ENCODE measurements at places on chromosomes 2 and 18.

DNA sequence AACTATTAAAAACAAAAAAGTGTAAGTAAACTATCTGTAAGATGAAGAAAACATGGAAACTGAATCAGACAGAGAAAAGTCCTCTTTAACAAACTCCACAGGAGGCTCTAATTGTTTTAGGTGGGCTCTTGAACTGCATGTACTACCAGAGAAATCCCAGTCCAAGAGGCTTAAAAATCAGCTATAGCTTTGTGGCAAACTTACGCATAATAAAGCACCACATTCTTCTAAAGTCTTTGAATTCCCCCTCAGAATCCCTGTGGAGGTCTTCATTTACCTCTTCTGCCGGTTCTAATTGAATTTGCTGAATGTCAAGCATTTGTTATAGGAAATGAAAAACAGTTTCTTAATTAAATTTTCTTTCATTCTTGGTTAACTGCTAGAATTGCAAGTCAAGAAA is 40.8 kb downstream of the CHN1 start:
- DNase-seq: no peak

- DNase-seq: no peak
These were observed 524.8 kb upstream of the DSEL start for GRCh38 chr18:68041327-68041726.

DNA sequence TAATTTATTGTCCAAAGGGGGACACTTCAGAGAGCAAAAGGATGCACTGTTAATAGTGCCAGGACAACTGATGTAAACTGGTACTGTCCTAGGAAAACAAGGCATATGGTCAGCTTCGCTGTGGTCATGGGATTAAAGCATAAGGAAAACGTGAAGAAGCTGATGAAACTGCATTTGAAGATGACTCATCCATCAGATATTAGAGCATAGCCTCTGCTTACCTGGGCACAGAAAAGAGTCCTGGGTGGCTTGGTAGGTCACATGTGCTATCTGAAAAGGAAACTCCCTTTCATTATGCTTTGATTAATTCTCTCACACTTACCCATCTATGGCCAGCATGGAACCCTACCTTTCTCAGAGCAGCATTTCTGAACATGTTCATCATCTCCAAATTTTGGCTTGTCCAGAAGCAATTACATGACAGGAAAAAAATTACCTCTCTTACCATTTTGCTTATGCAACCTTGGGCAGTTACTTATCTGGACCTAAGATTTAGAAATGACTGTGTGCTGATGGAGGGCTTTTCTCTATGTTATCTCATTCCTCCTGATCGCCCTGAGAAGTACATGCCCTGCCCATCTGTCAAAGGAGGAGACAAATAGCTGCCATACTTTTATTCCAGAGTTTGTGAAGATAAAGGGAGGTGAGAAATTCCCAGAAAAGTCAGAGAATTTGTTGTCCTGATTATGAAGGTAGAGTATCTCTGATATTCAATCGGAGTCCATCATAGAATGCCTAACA is 275.3 kb upstream of the SLC14A2 start:
- no peak for DNase-seq

GRCh38 chr2:176961775-176962619 is 250.6 kb upstream of the HNRNPA3 start:
- no peak for DNase-seq

DNA sequence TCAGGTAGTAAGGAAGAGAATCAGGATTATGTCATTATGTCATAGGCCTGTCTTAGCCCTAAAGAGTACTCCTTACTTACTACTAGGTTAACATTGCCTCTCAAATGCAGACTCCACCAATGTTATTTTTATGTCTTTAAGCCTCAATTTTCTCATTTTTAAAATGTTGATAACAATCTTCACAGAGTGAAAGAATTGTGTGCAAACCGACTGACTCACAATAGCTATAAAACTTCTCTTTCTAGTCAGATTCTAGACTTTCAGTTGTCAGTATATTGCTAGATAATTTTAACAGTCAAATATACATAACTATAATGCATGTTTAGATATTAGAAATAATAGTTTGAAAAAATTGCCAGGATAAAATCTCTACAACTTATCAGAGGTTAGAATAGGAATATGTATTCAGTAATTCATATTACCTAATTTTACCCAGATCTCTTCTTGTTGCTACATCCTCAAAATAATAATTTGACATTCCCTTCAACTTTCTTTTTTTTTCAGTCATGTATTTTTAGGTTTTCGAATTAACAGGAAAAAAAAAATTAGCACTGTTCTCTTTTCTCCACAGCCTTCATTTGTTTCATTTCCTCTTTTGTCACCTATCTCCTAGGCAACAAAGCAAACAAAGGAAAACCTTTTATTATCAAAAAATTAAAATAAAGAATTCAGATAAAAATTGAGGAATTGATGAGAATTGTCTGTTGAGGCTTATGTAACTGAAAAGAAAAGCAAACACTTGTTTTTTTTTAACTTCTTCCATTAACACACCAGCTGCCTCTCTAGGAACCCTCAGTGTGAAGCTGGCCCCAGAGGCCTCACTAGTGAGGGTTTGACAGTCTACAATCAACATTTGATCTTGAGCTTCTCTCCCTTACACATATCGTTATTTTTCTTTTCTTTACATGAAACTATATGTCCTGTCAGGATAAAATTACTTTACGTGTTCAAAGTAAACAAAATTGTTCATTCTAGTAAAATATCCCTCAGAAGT is 279.0 kb downstream of the CALCRL start:
- no peak for DNase-seq

DNA sequence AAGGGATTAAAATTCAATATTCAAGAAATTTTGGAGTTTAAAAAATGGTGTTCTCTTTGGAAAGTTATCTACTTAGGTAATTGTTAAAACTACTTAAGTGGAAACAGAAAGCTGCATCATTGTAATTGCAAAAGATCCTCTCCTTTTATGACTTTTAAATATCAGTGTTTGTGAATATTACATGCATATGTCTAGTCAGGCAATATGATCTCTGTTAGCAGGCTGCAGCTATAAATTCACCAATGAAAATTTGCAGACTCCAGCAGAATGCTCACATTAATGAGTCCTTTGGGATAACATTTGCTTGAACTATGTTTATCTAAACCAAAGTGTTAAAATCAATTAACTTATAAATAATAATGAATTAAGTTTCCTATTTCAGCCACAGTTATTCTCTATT is 59.2 kb upstream of the CSRNP3 start:
- no peak for DNase-seq

GRCh38 chr18:80009661-80010550 is 21.5 kb upstream of the TXNL4A start:
- DNase-seq: peak; percentile 90

Measured in RCC 7860 (cell line).